Urothelium cell line (cell line): ENCODE measurements at places on chromosomes 6 and 20.

- DNase-seq = no peak
Measured at GRCh38 chr20:40646361-40646760, 42.7 kb downstream of the MAFB start.

GRCh38 chr6:24606200-24606930 lies 39.6 kb downstream of the KIAA0319 start:
- DNase-seq = no peak

- DNase-seq = peak; percentile 37
Measured at GRCh38 chr20:31894980-31895675, 24.7 kb downstream of the TTLL9 start.

GRCh38 chr6:22580337-22580736 lies 11.0 kb downstream of the HDGFL1 start:
- no peak for DNase-seq

DNA sequence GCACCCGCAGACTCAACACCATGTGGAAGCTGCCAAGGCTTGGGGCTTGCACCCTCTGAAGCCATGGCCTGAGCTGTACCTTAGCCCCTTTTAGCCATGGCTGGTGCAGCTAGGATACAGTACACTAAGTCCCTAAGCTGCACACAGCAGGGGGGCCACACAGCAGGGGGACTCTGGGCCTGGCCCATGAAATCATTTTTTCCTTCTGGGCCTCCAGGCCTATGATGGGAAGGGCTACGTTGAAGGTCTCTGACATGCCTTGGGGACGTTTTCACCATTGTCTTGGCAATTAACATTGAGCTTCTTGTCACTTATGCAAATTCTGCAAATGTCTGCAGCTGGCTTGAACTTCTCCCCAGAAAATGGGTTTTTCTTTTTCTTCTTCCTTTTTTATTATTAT lies 103.3 kb downstream of the SLC16A10 start:
- DNase-seq = no peak

GRCh38 chr6:13538600-13538999 lies 35.8 kb upstream of the SIRT5 start:
- no peak for DNase-seq

- DNase-seq = peak; percentile 88
Measured at GRCh38 chr6:137309078-137309762, 90.0 kb upstream of the IFNGR1 start.

- DNase-seq = no peak
Measured at GRCh38 chr6:149935668-149936067, 6.1 kb upstream of the ULBP2 start.

- DNase-seq = no peak
Measured at GRCh38 chr6:163608204-163608644, 193.7 kb downstream of the QKI start.

DNA sequence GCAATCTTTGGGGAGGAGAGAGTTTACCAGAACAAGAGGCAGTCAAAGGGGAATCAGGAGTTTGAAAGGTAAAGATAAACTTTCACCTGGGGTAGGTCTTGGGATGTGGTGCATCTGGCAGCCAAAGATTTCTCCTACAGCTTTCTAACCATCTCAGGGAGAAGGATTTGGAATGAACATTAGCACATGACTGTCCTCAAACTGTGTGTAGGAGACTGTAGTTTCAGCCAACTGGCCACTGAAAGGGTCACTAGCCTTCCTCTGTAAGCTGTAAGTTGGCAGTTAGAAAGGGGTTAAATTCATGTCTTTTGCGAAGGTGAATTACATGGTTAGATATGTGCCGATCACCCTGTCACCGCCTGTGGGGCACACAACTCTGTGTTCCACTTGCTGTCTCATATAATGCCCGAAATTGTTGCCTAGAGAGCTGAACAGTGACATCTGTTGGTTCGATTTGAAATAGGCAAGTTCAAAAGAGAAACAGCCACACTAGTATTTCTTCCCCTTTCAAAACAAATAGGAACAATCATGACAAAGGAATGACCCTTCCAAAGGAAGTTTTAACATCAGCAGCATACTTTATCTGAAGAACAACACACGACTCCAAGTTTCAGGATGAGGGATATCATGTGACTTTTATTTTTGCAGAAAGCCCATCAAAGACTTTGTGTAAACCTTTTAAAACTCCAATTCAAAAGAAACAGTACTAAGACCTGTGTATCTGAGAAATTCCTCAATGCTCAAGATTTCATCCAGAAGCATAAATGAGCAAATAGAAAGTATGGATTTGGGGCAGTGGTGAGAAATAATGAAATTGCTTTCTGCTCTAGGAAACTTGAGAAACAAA lies 1.1 kb upstream of the OPN5 start:
- peak; percentile 65 for DNase-seq

- DNase-seq = no peak
Measured at GRCh38 chr6:22394691-22395090, 97.9 kb upstream of the PRL start.

GRCh38 chr6:79626811-79627210 lies 4.3 kb upstream of the SH3BGRL2 start:
- DNase-seq = no peak

DNA sequence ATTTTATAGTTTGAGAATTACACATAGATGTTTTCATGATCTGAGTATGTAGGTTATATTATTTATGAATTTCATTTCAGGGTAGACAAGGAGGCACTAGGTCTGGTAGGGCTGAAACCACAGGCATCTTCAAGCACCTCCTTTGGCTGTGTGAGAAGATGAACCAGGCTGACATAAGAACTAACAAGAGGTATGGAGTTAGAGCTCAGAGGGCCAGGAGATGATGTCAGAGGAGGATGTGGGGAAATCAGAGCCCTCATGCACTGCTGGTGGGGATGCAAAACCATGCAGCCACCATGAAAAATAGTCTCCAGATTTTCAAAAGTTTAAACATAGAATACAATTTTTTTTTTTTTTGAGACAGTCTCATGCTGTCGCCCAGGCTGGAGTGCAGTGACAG lies 13.6 kb upstream of the RIPOR3 start:
- DNase-seq = no peak

- no peak for DNase-seq
Measured at GRCh38 chr6:100382031-100382430, 82.7 kb downstream of the SIM1 start.
